Right hindlimb (tissue), 1 donor: ENCODE measurements at places on chromosomes 12 and 14.

- no peak for DNase-seq
These were observed 58.3 kb upstream of the LTA4H start for GRCh38 chr12:96093543-96094196.

DNA sequence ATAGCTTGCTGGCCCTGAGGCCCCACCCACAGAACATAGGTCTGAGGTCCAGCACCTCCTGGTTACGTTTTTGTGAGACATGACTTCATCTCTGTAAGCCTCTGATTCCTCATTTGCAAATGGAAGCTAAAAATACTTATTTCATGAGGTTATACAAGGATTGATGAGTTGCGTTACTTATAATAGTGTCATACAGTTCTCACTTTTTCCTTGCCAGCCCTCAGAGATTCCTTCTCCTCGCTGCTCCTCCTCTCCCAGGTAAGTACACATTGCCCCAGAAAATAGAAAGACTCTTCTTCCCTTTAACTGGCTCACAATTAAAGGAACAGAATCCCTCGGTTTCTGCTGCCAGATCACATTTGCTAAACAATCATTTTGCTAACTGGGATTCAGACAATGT lies 739.2 kb downstream of the VRK1 start:
- DNase-seq, result no peak

DNA sequence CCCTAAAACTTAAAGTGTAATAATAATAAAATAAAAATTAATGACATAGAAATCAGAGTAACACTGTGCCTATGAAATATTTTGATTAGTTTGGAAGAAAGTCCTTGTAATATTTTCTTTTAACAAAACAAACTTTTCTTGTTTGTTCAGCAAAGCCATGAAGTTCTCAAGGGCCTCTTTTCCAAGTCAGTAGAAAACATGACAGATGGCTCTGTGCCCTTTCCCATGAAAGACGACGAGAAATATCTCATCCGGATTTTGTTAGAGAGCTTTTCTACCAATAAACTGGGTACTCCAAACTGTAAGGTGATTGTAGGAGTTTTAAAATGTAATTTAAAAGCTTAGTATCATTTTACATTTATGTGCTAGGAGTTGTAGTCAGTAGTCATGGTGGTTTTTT lies 54.5 kb upstream of the ASPG start:
- DNase-seq, result no peak

DNA sequence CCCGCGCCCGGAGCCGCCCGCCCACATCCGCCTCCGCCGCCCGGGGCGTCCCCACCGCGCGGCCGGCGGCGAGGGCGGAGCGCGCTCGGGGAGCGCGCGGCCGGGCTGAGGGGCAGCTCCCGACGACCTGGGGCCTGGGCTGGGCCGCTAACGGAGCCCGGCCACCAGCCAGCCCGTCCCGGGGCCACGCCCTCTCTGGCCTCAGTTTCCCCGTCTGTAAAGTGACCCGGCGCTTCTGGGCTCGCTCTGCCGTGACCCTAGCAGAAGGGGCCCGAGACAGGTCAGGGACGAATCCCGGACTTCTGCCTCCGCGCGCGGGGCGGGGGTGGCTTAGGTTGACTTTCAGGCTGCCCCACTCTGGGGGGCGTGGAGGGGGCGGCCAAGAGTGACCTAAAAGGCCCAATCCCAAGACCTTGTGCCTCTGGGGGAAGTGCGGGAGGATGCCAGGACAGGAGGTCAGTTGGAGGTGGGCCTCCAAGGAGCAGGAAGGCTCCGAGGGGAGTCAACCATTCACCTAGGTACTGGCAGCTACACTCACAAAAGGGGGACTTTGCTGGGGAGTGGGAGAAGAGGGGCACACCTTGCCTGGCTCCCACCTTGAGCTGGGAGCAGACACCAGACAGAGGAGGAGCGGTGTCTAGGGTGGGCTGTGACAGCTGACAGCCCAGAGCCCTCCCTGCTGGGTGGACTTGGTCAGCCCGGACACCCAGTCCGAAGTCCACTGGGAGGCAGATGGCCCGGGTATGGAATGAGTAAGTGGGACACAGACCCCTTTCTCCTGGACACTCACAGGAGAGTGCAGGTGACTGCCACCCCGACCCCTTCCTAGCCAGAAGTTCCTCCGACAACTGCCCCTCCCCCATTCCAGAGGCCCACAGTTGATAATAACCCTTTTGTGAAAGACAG lies 486 bp upstream of the AKT1 start:
- peak; percentile 76 for DNase-seq

DNA sequence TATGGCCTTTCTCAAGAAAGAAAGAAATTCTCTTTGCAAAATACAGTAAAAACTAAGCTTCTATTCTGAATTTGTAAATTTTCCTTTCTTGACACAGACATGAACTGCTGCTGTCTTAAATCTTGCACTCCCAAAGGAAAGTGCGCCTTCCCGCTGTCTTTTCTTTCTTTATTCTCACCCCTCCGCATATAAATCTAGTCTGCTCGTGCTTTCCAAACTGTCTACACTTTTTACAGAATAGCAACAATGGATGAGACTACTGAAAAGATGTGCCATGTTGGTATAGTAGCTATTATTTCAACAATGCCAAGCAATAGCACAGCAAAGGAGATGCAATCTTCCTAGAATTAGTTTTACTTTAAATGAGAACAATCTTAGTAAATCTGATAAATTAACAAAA lies 328.8 kb upstream of the PDE3A start:
- DNase-seq, result no peak

GRCh38 chr12:71562676-71563595 lies 100.7 kb downstream of the ZFC3H1 start:
- no peak for DNase-seq

DNA sequence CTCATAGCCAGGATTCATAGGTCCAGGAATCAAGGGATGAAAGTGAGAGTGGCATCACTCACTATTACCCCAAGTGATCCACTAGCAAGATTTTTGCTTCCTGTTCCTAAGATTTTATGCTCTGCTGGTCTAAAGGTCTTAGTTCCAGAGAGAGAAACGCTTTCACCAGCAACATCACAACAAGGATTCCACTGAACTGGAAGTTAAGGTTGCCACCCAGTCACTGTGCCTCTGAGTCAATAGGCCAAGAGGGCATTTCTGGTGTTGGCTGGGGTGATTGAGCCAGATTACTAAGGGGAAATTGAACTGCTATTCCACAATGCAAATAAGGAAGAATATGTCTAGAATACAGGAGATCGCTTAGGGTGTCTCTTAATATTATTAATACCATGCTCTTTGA lies 142.5 kb upstream of the ARID2 start:
- DNase-seq, result no peak

DNA sequence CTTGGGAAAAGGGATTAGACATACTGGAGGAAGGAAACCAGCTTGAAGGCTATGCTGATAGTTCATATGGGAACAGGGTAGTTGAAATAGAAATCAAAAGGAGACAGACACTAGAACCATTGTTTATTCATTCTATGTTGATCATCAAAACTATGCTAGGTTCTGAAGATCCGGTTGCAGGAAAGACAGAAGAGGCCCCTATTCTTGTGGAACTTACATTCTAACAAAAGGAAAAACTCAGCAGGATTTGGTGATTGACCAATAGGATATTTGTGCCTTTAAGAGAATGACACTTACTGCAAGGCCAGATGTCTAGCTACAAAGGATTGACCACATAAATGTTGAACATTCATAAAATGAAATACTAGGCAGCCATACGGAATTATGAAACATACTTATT lies 179.2 kb downstream of the AKAP6 start:
- DNase-seq, result no peak

DNA sequence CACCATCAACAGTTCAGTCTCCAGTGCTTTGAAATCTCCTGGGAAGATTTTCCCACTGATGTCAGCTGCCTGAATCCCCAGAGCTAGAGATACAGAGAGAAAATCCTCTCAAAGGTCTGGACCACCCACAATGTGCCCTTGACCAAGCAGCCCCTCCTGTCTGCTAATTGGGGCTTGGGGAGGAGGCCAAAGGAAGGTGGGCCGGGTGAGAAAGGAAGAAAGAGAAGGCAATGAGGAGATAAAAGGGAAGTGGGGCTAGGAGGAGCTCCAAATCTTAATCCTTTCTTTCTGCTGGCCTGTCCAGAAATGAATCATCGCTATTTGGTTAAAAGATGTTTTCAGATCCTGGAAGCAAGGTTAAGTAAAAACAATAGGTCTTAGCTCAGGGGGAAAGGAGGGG lies 322.9 kb downstream of the BCL11B start:
- DNase-seq, result no peak

DNA sequence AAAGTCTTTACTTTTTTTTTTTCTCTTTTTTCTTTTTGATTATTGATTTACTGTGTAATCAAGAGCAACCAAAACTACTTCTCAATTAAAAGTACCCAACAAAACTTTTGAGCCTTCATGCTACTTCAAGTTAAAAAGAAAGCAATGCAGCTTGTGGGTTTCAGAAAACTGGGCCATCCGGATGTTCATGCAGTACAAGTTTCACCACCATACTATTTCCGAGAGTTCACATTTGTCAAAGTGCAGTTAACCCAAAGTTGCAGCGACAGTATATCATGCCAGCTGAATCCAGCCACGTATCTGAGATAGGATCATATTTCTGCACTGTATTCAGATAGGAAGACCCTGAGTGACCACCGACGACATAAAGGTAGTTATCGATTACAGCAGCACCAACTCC lies 33.0 kb downstream of the KLHL28 start:
- DNase-seq, result no peak

GRCh38 chr14:68949601-68949965 lies 29.5 kb downstream of the ACTN1 start:
- DNase-seq, result no peak

DNA sequence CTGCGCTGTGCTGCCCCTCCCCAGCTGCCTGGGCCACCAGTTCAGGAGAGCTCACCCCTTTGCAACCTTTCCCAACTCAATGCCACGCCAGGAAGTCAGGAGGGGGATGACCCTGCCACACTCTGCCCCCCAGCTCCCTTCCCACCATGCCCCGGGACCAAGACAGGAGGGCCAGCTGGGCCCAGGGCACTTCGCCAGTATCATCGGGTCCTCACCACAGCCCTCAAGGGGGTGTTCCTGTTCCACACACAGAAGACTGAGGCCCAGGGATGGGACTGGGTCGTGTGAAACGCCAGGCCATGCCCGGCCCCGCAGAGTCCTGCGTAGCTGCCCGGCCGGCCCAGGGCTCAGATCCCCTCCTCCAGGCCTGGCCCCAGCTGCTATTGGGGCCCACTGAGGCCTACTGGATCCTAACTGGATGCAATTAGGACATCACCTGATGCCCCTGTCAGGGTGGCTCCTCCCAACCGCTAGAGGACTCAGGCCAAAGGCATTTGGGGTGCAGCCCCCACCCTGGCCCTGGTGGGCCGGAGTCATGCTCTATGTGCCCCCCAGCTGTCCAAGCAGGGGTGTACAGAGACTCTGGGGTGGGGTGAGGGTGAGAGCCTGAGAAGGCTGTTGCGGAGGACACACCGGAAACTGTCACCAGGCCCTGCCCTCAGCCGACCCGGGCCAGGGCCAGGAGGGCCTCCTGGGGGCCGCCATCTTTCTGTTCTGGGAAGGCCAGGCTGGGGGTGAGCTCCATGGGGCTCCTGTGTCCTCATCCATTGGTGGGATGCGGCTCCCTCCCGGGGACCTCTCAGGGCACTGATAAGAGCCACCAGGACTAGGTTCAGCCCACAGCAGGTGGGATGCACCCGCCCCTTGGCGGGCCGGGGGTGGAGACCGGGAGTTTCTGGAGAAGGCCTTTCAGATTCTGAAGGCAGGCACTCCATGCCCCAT lies 29.3 kb upstream of the ANKRD9 start:
- peak; percentile 53 for DNase-seq

DNA sequence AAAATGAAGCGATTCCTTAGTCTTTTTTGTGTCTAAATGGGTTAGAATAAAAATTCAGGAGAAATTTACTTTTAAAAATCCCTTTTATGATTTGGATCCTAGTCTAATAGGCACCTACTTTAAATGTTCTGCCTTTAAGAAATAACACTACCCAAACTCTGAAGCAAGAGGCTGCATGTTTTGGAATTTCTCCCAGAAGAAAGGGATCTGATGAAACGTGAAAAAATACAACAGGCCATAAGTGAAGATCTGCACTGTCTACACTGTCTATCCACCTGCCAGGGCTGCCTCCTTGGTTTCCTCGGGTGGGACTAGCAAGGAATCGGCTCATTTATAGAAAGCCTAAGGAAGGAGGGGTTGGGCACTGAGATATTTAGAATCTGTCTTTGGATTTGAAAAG lies 22.1 kb downstream of the ACVR1B start:
- DNase-seq, result no peak

- DNase-seq, result no peak
These were observed 36.2 kb upstream of the RESF1 start for GRCh38 chr12:31923063-31923412.

GRCh38 chr14:84646786-84647500 lies 883.0 kb upstream of the FLRT2 start:
- DNase-seq, result no peak

DNA sequence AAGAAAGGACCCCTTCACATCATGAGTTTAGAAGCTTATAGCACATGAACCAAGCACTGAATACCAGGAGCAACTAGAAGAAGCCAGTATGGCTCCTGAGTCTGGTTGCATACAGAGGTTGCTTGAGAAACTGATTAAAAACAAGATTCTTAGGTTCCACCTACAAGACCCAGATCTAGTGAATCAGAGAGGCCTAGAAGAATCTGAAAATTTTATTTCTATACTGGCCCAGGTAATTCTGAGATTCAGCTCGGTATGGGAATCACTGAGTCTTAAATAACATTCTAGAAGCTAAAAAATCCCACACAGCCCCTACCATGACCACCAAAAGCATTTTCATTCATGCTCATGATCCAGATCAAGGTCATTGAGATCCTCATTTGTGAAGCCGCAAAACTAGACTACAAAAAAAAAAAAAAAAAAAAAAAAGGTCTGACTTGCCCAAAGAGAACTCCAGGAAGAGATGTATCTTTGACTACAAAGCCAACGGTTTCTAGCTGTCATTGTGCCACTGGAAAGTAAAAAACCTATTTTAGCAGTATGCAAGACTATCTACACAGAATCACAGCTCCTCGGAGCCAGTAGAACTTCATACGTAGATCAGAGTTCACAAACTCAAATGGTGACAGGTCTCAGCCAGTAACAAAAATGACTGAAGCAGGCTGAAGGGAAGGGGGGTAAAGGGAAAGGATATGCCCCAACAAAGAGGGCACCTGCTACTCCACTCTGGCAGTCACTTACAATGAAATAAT lies 168.4 kb upstream of the EGLN3 start:
- DNase-seq, result no peak

DNA sequence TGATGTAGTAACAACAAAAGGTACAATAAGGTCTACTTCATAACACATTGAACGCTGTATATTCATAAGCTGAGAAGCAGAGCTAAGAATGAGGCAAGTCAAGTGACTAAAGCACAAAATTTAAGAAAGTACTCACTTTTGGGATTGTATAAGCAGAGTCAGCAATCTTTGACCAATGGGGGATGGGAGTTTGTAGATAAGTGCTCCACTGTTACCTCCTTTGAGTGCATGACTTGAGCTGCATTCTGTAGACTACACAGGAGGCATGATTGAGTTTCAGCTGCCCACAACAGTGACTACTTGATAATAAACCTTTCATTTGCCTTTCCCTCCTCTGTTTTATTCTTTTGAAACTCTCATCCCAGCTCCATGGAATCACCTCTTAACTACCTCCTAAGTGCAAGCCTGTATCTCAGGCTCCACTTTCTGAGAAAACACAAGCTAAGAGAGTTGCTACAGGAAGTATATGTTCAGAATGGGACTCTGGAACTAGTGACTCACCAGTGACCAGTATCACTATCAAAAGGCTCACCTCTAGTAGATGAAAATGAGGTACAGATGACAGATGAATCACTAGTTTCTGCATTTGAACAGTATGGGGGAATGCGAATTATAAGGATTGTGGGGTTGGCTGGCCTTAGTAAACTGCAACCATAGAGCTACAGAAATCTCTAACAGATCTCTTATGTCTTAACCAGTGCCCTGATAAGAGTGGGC lies 49.2 kb downstream of the SLC35F4 start:
- no peak for DNase-seq
